ENCODE measurements at places on chromosomes 1 and 21.

GRCh38 chr1:201335174-201335870 lies 42.2 kb downstream of the TNNT2 start:
- no peak for DNase-seq

DNA sequence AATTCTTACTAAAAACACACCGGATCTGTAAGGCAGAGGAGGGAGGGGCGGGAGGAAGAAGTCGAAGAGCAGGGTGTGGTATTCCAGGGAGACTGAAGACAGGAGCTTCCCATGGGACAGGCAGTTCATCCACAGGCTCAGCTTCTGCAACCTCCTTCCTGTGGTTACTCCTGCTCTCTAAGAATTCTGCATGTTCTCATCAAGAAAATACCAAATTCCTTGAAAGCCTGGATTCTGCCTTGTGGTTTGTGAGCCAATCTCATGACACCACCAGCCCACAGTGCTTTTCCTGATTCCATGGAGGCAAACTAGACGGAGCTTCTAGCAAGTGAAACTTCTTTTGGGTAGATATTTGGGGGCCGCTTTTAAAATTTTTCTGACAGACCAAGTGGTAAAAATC lies 1.1 kb upstream of the ST6GALNAC3 start:
- DNase-seq: no peak

GRCh38 chr21:43928222-43929125 lies 63.5 kb downstream of the AGPAT3 start:
- no peak for DNase-seq

- DNase-seq: peak; percentile 45
These were observed 31.1 kb upstream of the PDE9A start for GRCh38 chr21:42622284-42622683.

- DNase-seq: no peak
These were observed 144.7 kb downstream of the PRDM16 start for GRCh38 chr1:3213730-3214129.

DNA sequence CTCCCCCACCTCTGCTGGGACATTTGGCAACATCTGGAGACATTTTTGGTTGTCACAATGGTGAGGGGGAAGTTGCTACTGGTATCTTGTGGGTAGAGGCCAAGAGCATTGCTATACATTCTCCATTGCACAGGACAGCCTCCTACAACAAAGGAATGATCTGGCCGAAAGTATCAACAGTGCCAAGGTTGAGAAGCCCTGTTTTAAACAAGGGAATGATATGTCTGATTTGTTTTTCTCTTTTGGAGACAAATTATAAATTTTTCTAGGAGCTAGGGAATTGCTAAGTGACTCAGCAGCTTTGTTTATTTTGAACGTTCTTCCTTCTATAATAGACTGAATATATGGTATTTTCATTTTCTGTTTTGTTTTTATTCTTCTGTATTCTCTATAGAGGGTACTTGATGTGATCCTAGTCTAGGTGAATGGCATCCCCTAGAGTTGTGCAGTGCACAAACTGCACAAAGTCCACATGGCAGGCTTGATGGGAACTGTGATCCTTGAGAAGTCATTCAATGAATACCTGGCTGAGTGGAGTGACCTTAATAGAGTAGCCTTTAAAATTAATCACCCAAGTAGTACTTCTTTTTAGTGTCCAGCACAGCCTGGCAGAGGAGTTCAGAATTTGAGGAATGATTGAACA lies 288.6 kb upstream of the USP24 start:
- no peak for DNase-seq

DNA sequence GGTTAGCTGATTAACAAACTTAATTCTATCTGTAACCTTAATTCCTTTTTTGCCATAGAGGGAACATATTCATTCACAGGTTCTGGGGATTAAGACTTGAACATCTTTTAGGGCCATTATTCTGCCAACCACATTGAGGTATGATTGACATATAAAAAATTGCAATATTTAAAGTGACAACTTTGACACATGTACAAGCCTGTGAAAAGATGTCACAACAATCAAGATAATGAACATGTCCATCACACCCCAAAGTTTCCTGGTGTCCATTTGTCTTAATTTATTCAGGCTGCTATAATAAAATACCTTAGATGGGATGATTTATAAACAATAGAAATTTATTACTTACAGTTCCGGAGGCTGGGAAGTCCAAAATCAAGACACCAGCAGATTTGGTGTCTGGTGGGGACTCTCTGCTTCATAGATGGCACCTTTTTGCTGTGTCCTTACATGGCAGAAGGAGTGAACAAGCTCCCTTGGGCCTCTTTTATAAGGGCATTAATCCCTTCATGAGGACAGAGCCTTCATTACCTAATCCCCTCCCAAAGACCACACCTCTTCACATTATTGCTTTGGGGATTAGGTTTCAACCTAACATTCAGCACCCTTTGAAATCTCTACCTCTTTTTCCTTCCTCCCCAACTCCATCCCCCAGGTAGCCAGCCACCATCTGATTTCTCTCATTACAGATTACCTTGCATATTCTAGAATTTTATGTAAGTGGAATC lies 33.0 kb upstream of the TP53BP2 start:
- no peak for DNase-seq

Measured in pons (tissue), 1 donor.